ENCODE measurements at places on chromosomes 12 and 14.

DNA sequence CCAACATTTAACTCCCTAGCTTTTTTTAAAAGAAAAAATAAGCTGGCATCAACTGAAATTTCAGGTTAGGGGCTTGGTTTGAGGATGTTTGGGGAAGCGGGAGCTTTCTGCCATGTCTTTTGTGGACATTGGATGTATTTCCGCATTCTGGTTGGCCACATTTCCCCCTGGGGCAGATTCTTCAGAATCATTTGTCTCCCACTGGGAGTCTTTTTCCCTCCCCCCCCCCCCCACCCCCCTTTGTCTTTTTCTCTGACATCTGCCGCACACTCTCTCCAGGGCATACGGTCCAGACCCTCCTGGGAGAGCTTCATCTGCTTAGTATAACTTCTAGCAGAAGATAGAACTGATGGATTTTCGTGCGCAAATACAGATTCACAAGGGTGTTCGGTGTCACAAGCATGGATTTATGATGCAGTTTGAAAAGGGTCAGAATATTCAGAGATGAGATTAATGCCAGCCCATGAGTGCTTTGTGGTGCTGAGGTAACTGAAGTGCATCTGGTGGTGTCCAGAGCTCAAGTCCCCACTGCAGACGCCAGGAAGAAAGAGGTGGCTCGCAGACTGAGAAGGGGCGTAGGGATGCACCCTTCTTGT lies 40.2 kb downstream of the ETV6 start:
- no peak for DNase-seq

- DNase-seq, result no peak
These were observed 510 bp downstream of the ARID2 start for GRCh38 chr12:45730084-45730347.

DNA sequence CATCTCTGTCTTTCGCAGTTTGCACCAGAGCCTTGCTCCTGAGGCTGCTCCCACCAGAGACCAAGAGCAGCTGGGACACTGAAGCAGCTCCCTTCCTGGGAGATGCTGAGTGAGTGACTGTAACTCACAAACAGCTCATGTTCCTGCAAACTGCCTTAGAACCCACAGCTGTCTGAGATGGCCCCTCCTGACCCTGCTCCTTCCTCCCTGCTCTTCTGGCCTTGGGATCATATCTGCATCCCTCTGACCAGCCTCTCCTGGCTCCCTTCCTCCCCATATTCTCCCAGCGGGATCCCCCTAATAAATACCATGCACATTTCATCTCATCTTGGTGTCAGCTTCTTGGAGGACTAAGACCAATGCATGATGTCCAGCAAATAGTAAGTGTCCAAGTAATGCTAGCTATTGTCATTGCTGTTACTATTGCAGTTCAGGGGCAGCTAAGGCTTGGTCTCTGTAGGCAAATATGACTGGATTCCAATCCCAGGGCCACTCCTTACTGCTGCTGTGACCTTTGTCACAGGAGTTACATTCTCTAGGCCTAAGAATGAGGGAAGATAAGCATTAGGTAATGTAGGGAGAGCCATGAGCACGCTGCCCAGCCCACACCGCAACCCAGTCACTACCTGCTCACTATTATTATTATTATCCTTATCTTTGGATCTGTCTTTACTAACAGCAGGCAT lies 47.9 kb downstream of the SYNE3 start:
- no peak for DNase-seq

- peak; percentile 1 for DNase-seq
These were observed 1.3 kb upstream of the JDP2 start for GRCh38 chr14:75426332-75427125.

DNA sequence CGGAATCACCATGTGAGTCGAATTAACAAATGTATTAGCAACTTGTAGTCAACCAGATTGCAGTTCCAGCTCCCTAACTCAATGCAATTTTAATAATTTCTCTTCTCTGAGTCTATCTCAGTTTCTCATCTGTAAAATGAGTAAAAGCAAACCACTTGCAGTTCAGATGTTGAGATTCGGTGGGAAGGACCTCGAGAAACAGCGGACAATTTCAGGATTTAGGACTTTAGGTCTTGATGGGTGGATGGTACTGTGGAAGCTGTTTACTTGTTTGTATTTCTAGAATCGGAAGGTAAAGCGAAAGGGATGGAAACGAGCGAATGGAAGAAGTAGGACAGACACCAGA lies 510 bp upstream of the TTC8 start:
- DNase-seq, result no peak

- no peak for DNase-seq
These were observed 7.7 kb downstream of the FAM222A start for GRCh38 chr12:109721276-109721675.

- DNase-seq, result no peak
These were observed 52.3 kb downstream of the RAB35 start for GRCh38 chr12:120064054-120064940.

GRCh38 chr12:29224572-29224971 lies 75.5 kb downstream of the FAR2 start:
- no peak for DNase-seq

GRCh38 chr14:55139141-55139540 lies 10.1 kb downstream of the LGALS3 start:
- no peak for DNase-seq

DNA sequence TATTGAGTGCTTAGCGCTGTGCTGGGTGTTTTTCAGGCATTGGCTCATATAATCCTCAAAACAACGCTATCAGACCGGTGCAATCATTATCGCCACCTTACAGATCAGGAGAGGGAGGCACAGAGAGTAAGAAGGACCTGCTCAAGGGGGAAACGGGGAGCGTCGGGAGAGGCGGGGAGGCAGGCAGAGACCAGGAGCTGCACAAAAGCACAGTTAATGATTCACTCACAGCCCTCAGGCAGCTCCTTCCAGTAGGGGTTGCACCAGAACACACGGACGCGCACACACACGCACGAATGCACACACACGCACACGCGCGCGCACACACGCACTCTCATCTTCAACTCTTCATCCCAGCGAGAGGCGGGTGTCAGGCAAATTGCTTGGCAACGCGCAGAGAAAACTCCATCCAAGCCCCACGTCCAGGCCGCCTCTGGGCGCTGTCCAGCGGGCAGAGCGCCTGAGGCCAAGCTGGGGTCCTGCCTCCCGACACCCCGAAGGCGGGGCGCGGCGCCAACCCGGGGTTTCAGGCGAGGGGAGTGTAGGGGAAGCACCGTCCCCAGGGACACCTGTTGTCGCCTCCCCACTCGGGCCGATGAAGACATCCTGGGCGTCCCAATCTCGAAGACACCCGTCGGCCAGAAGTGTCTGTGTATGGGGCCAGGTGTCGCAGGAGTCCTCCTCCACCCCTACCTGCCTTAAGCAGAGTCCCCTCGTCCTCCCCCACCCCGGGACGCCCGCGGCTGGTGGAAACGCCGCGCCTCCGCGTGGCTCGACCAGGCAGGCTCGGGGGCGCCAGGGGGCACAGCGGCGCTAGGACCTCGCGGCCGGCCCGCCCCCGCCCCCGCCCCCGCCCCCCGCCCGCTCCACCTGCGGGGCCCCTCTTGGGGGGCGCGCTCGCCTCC lies 35.5 kb upstream of the STON2 start:
- DNase-seq, result peak; percentile 10

- DNase-seq, result no peak
These were observed 45.1 kb downstream of the KCNA1 start for GRCh38 chr12:4954621-4955354.

- DNase-seq, result no peak
These were observed 242.9 kb downstream of the CHST11 start for GRCh38 chr12:104699489-104700190.

GRCh38 chr12:12839873-12840579 lies 26.9 kb downstream of the DDX47 start:
- no peak for DNase-seq

DNA sequence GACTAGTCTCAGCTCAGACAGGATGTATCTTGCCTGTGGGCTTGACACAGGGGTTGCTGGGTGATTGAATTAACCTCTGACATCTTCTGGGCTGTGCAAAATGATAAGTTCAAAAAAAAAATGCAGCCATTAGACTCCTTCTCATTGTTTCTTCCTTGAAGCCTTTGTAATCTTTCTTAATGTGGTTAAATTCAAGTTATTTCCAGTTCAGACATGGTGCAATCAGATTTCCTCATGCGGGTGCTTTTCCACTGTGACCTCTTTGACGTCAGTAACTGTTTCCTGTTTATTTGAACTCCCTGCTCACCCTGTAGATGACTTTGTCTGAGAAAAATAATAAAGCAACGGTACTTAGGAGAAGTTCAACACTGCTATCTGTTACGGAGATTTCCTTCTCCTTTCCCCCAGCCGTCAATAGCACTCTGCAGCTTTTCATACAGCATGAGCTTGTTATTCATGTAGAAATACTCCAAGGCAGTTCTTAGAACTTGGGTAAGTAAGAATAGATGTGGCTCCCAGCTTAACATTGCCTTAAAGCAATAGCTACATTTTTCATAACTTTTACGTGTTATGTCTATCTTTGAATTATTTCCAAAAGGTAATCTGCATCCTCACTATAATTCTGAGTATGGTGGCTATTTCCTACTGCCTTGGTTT lies 155.5 kb downstream of the PRKCH start:
- peak; percentile 89 for DNase-seq
